ENCODE measurements at places on chromosomes 1 and 21.

DNA sequence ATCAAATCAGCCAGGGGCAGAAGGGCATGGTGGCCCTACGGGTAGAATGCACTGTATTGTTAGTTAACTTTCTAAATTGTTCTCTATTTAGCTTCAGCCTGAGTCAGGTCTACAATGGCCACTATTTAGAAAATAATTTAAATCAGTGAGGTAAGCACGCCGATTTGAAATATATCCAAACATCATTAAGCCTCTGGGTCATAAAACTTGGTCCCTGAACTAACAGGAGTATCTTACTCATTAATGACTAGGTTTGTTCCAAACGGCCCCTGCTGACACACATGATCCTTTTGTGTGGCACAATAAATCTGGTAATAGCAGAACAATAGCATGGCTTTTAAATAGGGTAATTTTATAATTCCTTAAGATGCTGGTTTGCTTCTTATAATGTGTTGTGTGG lies 48.4 kb downstream of the STX6 start:
- no peak for DNase-seq

DNA sequence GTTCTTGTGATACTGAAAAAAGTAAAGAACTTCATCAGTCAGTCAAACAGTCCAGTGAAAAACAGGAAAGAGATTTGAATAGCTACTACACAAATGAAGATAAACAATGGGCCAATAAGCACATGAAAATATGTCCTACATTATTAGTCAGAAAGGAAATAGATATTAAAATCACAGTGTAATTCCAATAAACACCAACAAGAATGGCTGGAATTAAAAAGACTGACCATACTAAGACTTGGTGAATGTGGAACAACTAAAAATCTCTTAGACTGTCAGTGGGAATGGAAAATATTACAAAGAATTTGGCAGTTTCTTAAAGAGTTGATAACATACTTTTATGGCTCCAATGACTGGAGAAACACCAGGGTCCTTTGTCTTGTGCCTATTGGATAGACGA lies 241.8 kb upstream of the USP24 start:
- DNase-seq: no peak

GRCh38 chr1:6594977-6595740 lies 7.5 kb downstream of the KLHL21 start:
- no peak for DNase-seq

DNA sequence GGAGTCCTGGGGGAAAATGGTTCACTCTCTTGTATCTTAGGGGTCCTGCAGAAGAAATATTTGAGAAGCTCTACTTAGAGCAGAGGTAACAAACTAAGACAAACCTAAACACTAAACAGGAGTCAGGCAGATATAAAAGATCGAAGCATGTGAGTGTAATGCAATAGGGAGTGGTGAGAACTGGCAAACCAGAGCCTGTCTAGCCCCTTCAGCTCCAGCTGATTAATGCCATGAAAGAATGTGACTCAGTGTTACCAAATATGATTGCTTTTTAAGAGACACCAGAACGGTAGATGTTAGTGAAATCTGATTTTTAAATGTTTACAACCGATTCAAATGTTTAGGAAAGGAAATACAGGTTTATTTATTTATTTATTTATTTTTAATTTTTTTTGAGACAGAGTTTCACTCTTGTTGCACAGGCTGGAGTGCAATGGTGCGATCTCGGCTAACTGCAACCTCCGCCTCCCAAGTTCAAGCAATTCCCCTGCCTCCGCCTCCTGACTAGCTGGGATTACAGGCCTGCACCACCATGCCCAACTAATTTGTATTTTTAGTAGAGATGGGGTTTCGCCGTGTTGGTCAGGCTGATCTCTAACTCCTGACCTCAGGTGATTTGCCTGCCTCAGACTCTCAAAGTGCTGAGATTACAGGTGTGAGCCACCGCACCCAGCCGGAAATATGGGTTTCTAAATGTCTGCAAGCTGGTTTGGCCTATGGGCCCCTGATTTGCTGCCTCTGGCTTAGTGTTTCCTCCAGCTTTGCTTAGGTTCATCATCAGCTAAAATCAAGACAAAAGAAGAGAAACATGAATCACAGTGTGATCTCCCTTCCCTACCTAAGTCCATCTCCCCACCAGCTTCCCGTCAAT lies 12.2 kb downstream of the TXNIP start:
- no peak for DNase-seq

GRCh38 chr1:28449904-28450303 lies 55.9 kb upstream of the RCC1 start:
- DNase-seq: no peak

DNA sequence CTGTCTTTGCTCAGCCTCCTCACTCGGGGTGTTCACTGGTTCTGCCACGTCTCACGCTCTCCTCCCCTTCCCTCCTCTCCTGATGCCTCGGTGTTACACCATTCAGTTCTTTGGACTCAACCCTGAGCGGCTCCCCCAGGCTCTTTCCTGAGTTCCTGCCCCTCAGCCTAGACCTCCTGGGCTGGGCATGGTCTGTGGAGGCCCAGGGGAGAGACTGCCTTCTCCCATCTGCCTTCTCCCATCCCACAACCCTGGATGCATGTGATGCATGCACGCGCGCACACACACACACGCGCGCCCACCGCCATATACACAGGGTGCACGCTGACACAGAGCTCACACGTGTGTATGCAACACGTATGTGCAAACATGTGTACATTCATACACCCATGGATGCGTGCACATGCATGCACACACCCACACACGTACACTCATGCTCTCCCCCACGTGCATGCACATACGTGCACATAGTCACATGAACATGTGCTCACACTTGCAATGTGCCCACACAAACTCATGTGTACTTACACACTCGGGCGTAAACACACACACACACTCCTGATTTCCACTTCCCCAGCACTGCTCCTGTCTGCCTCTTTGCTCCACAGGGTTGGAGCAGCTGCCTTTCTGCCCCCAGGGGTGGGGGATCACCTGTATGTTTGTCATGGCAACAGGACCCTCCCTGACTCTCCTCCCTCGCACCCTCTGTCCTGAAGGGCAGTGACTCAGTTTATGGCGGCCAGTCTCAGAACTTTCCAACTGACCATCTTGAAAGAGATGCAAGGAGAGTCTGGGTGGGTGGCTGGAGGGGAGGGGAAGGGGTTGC lies 59.0 kb downstream of the HUNK start:
- DNase-seq: no peak
